ENCODE measurements at places on chromosomes 13 and 19.

GRCh38 chr13:98752467-98753290, at the start of gene SLC15A1:
TSS of gene SLC15A1 (minus strand) at chr13:98752672. CDS start at chr13:98752598, 74 bp downstream.
- no peak for DNase-seq

DNA sequence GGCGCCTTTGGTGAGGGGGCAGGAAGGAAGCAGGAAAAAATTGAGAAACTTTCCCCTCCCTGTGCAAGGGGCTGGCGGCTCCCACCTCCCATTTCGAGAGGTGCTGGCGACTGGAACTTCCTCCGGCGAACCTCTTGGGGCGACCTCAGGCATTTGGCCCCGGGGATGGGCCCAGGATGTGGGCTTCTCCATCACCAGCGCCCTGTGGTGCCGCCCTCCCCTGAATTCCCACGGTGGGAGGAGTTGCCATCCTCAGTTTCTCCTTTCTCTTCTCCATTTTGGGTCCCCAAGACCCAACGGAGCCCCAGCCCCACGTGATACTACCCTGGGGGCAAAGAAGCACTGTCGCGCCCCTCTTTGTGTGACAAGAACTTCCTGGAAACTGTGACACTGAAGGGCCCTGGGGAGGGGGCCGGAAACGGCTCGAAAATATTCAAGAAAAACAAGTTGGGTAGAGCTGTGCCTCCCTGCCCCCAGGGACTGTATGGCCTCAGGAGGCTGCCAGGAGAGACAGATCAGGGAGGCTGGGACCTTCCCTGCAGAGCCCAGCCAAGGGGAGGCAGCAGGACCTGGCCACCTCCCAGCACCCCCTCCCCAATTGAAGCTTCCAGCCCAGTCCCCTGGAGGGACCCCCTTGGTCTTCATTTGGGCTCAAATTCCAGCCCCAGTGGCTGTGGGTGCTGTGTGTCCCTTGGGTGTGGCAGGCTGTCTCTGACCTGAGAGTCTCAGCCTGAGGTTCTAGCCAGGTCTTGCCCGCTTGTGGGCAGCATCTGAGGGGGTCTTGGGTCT, 16.2 kb upstream of the AP1M2 start:
- DNase-seq: peak; percentile 79

- no peak for DNase-seq
Observed at GRCh38 chr19:58551577-58552471, 3.1 kb downstream of the CHMP2A start.

DNA sequence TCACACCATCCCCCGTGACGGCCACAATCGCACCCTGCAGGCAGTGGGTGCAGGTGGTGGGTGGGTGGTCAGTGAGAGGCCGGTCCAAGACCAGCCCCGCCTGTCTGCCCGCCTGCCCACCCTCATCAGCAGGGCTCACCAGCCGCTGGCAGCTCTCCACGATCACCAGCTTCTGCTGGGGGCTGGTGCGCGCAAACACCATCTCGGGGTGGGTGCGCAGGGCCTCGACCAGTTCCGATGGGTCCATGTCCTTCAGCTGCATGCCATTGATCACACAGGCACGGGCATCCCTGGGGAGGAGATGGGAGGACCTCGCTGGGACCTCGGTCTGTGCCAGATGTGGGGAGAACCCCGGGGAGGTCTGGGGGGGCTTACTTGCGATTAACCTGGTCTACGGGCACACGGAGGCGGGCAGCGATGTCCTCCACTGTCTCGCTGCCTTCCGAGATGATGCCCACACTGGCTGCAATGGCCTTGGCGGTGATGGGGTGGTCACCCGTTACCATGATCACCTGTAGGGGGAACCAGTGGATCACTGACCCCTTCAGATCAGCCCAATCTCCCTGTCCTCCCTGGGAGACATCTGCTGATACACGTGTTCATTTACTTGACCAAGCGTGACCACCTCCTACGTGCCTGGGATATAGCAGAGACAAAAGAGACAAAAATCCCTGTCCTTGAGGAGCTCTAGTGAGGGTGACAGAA, 8.0 kb downstream of the ATP4A start:
- DNase-seq: no peak

DNA sequence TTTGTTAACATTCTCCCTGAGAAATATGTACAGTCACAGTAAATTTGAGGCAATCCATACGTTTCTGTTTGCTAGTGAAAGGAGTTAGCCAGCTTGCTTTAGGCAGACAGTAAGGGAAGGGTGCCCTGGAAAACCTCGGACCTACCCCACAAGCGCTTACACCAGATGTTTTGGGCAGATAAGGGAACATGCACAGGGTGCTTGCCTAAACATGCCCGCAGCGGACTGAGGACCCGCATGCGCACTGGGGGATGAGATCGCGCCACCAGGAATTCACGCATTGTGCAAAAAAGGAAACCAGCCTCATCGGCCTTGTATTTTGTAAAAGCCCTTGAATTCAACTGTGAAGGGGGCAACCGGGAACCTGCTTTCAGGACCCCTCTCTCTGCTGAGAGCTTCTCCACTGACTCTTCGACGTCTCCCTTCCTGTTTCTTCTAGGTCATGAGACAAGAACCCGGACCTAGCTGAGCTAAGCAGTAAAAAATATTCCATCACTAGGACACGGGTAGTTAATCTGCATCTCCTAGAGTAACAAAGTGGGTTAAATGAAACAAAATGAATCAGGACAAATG, 1399.2 kb upstream of the ATXN8OS start:
- DNase-seq: no peak

DNA sequence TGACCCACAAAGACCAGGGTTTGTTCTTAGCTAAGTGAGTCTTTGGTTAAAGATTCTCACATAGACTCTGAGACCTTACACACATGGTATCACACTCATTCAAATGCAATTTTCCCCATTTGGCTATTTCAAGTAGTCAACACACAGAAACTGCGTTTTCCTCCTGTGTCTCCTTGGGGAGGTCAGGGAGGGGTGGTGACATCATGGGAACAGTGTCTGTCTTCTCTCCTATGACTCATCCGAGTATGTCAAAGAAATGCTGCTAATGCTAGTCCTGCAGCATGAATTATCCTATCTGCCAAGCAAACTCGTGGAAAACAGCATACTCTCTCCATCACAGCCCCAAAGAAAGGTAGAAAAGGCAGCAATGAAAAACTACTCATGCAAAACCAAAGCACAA, 100.2 kb downstream of the ENOX1 start:
- DNase-seq: no peak

DNA sequence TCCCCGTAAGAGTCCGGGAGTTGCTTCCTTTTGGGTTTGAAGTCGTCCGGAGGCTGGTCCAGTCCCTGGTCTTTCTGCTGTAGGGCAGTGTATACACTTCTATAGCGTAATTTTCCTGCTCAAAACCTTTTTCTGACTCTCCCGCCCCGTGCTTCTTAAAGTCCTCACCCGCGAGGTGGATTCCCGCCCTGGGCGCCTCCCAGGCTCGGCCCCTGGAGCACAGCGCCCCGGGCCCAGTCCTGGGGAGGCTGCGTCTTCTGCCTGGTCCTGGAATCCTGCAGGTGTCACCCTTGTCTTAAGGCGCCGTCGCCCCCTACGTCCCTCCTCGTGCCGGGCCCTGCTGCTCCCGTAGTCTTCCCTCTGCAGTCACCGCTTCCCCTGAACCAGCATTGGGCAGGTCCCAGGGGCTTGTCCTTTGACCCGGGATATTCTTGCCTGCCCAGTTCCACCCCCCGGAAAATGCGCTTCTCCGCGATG, 34.4 kb upstream of the ZNF808 start:
- DNase-seq: no peak

GRCh38 chr13:85031771-85032170, 767.4 kb downstream of the SLITRK6 start:
- DNase-seq: no peak

DNA sequence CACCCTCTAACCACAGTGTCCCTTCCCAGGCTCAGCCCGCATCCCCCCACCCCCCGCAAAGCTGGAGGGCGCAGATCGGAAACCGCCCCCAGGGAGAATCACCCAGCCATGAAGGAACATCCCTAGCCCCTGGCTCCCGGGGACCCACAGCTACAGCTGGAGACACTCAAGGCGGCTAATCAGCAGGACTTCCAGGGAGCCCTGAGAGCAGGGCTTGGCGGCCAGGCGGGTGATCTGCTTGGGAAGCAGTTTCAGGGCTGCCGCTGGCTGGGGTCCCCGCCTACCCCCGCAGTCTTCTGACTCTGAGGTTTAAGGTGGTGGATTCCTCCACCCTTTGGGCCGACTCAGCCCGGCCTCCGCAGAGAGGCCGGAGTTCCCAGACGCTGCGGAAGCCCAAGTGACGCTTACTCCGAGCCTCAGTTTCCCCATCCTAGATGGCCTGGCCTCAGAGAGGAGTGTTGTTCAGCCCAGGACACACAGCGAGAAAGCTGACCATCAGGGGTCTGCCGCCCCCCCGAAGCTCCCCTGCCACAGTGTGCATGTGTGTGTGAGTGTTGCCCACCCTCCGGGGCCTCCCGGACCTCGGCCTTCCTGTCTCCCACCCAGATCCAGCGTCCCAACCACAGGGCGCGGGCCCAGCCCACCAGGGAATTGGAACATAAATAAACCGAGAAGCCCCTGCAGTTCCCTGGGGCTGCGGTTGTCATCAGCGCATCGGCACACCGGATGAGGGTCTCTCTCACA, 9.8 kb downstream of the FUT6 start:
- DNase-seq: no peak

DNA sequence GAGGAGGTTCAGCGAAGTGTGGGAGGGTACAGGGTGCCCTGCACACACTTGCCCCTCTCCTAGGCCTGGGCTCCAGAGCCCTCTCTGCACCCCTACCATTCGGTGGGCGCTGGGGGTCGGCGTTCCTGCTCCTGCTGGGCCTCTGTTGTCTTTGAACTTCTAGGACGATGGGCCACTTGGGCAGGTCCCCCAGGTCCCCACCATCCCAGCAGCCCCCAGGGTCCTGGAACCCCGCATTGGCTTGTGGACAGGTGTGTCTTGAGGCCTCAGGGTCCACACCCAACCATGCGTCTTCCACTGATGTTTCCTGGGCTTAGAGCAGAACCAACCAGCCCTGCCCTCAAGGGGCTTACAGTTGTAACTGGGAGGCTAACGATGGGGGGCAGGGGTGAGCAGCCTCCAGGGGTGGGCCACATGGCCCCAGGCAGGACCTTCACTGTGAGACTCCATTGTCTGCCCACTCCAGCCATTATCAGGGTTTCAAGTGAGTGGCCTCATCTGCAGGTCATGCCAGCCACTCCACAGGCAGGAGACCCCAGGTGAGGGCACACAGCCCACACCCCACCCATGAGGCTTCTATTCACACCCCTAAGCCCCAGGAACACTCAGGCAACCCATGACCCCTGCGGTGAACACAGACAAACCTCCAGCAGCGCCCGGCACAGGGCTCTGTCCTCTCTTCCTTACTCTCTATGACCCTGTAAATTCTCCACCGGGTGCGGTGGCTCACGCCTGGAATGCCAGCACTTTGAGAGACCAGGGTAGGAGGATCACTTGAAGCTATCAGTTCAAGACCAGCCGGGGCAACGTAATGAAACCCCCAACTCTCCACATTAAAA, 2.0 kb upstream of the KLF16 start:
- DNase-seq: no peak

All from activated CD4-positive, alpha-beta T cell treated with anti-CD3 and anti-CD28 coated beads for 4 hours (primary cell).